Activated CD4-positive, alpha-beta T cell treated with anti-CD3 and anti-CD28 coated beads, Interleukin-2, Interleukin-6, amounts not matched to agents 100 ng/mL and 50 ng/mL, durations not matched to agents 16 hours and 8 hours (primary cell): ENCODE measurements at places on chromosomes 6 and 20.

DNA sequence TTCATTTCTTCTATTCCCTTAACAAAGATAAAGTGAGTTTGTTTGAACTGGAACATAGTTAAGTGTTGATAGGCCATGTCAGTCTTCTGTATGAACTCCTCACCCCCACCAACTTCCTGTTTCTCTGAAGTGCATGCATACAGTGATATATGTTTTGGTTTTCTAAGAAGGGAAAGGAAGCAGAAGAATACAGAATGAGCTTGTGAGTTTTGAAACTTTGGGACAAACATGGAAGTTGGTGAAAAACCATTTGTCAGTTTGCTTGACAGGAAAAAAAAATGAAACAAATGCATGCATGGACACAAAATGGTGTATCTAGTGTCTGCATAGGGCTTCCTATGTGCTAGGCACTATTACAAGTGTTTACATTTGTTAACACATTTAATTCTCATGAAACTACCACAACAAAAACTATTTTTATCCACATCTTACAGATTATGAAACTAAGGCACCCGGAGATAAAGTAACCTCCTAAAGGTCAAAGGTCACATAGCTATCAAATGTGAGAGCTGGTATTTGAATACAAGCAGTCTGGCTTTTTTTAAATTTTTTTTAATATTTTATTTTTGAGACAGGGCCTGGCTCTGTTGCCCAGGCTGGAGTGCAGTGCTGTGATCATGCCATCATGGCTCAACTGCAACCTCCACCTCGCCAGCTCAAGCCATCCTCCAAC is 105.9 kb downstream of the ADGRB3 start:
- no peak for DNase-seq

DNA sequence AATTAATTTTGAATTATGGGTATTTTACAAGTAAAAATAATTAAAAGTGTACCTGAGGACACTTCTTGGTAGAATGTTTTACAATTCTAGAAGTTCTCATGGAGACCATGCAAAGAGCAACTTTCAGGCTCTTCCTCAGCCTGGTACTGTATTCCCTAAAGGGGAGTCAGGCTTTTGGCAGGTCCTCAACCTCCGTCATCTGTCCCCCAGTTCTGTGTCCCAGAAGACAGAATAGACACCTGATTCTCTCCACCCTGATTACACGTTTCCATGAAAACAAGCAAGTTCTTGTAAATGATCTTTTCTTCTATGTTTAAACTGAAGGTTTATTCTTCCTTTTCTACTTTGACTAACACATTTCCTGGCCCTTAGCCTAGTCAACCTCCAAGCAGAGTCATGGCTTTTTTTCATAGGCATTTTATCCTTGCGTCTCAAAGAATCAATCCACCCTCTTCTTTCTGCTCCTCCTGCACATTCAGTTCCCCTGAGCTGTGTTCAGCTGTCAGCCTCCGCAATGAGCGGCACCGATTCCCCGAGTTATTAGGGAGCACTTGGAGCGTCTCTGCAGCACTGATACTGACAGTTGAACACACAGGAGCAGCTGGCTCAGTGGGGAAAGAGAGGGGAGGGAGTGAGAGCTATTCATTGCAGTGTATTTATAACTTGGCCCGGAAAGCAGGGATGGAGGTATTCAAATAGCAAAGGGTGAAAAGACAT is 1082.4 kb upstream of the MAP3K7 start:
- no peak for DNase-seq

DNA sequence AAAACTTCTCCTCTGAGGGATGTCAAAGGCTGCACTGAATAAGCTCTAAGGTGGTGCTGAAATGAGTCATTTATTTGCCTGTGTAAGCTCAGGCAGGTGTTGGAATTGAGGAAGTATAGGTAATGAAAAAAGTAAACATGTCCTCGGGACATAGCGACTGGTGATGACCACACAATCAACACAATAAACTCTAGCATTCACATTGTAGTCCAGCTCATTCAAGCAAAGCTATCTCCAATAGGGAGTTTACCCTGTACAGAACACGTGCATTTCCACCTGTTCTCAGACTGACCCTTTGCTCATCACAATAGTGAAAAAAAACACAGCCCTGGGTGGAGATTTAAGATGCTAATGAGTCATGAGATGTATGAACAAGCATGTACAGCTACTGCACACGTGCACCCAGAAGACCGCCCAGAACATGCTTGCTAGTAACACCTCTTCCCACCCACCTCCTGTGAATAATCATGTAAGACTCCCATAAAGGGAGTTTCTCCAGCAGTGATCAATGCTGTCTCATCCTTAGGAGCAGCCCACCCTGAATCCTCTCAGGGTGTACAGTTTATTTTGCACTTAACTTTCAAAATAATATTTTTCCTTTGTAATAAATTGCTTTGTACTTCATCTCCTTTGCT is 33.0 kb upstream of the POU5F1 start:
- DNase-seq = peak; percentile 76

DNA sequence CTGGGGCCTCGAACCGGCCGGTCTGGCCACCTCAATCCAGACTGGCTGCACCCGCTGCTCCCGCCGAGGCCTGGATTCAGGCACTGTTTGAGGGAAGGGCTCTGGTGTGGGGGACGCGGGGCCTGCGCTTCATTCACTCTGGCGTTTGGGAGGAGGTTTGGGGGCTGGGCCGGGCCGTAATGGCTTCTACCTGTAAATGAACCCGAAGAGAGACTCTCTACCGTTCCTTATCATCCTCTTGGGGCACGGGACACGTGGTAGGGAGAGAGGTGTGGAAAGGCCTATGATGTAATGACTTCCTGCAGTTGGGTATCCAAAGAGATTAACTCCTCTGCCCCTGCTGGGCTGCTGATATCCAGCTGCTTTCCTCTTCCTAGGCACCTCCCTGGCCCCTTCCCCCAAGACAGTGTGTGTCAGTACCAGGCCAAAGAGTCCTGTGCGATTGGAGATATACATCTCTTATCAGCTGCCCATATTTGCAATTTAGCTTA is 1.8 kb downstream of the FOXO3 start:
- DNase-seq = no peak

DNA sequence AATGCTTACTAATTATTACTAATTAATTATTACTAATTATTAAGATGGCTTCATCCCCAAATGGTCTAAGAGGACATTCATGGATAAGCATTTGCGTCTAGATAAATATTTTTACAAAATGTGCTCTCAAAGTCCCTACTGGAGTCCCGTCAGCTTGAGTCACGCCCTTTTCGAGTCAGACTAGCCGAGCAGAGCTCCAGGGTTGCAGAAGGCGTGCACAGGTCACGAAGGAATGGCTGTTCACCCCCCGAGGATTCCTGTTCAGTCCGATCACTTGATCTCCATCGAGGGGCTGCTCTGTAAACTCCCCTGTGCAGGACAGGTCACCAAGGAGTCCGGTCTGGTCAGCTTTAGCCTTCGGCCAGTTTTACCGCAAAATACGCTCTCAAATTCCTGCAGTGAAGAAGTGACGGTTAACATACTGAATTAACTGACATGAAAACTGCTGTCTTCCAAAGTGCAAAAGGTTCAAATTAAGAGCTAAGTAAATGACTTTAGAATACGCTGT is 19.9 kb downstream of the TCFL5 start:
- no peak for DNase-seq

- DNase-seq = peak; percentile 77
Measured at GRCh38 chr6:118776607-118777549, 117.1 kb upstream of the ASF1A start.

- no peak for DNase-seq
Measured at GRCh38 chr6:120646101-120646500, 688.2 kb downstream of the TBC1D32 start.

- DNase-seq = no peak
Measured at GRCh38 chr20:23361119-23361475, 885 bp upstream of the GZF1 start.

GRCh38 chr20:3171391-3172125 is 1.8 kb downstream of the LZTS3 start:
- DNase-seq = no peak

GRCh38 chr20:25250508-25250907 is 2.6 kb downstream of the PYGB start:
- no peak for DNase-seq

- DNase-seq = no peak
Measured at GRCh38 chr6:42300701-42301100, 83.0 kb upstream of the MRPS10 start.

DNA sequence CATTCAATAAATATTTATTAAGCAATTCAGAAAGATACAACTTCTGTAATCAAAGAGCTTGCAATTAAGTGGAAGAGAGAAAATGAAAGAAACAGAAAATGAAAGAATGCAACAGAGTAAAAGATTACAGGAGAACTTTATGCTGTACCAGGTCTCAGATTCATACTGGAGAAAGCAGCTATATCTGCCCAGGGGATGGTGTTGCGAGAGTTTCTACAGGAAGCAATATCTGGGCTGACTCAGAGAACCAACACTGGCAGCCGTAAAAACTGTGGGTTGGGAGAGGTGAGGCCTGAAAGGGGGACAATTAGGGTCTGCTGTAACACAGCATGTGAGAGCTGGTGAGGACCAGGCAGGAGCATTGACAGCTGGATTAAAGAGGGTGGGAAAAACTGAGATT is 256.7 kb upstream of the TCF21 start:
- DNase-seq = no peak

DNA sequence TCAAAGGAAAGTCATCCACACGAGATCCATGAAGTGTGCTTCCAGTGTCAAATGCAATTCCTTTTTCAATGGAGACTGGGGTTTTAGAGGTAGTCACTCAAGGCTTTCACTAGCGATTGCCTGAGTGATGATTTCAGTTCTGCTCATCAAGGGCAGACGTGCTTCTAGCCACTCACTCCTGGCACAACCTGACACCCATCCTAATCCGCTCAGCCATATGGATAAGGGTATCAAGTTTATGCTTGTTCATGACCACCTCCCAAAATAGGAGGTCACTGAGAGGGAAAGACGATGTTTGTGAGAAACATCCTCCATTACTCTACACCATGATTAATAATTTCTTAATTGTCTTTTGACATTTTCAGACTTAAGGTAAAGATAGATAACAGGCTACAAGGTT is 91.3 kb upstream of the HEY2 start:
- DNase-seq = no peak

DNA sequence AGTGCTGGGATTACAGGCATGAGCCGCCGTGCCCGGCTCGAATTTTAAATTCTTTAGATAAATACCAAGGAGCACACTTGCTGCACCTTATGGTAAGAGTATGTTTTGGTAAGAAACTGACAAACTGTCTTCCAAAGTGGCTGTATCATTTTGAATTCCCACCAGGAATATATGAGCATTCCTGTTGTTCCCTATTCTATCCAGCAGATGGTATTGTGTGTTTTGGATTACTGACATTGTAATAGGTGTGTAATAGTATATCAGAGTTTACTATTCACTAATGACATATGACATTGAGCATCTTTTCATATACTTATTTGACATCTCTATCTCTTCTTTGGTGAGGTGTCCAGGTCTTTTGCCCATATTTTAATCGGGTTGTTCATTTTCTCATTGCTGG is 40.5 kb downstream of the TGM6 start:
- no peak for DNase-seq

- DNase-seq = no peak
Measured at GRCh38 chr6:127462376-127462775, 3.2 kb upstream of the KIAA0408 start.

- DNase-seq = no peak
Measured at GRCh38 chr6:34001706-34002621, 143.9 kb downstream of the GRM4 start.

- no peak for DNase-seq
Measured at GRCh38 chr6:3398165-3398562, 58.7 kb downstream of the SLC22A23 start.

DNA sequence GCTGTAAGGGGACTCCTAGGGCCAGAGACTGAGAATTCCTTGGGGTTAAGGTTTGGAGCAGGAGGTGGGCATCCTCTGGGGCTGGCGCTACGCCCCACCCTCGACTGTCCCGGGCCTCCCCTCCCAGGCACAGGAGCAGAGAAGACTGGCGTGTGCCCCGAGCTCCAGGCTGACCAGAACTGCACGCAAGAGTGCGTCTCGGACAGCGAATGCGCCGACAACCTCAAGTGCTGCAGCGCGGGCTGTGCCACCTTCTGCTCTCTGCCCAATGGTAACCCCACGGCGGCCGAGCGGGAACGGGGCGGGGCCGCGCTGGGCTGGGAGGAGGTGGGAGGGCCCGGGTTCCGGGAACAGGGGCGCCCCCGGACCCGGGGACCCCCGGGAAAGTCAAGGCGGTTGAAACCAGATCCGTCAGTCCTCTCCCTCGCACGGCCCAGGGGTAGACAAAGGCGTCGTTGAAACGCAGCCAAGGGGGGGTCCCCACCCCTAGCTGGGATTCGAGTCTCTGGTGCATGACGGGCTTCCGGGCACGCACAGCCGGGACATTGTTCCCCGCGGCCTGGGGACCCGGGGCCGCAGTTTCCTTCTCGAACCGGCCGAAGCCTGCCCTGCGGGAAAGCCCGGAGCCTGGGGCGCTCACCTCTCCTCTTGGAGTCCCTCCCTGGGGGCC is 844 bp downstream of the WFDC2 start:
- DNase-seq = no peak

- no peak for DNase-seq
Measured at GRCh38 chr6:10409731-10410206, 5.1 kb downstream of the TFAP2A start.

- peak; percentile 53 for DNase-seq
Measured at GRCh38 chr6:5471044-5471443, 209.7 kb downstream of the FARS2 start.

GRCh38 chr6:63806573-63806913 is 170.9 kb downstream of the PHF3 start:
- DNase-seq = no peak

DNA sequence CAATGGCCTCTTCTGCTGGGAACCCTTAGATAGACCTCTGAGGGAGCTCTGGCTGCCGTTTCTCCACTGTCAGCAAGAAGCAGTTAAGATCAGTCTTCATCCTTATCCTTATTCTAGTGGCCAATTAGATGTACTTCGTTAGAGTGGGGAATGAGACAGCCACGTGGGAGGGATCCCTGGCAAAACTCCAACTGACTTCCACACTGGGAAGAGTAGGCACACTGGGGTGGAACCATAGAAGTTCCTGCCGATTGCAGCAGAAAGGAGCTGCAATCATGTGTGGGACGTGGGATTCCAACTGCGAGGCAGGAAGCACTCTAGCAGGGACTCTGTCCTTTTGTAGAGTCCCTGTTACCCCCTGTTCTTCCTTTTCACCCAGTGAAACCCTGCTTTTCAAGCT is 226.3 kb upstream of the RGS17 start:
- DNase-seq = no peak

- DNase-seq = peak; percentile 90
Measured at GRCh38 chr6:27582928-27583725, 110.2 kb upstream of the ZNF184 start.
